ENCODE measurements at places on chromosomes 5 and 9. TPM values are rescaled to one million over a fixed set of nuclear protein-coding genes. Genes with fewer than 3 reads are reported as not detected.

PCDHB16 gene
- not detected for polyA plus RNA-seq

SH3RF2 gene
- polyA plus RNA-seq: 7.7 TPM

LCN15 gene
- polyA plus RNA-seq: 0.20 TPM

ARID3C gene
- polyA plus RNA-seq: not detected

PLPPR1 gene
- polyA plus RNA-seq: 5.2 TPM

OTP gene
- not detected for polyA plus RNA-seq

FGF1 gene
- polyA plus RNA-seq: 8.0 TPM

OR1N2 gene
- not detected for polyA plus RNA-seq

SPINK7 gene
- not detected for polyA plus RNA-seq

DNA sequence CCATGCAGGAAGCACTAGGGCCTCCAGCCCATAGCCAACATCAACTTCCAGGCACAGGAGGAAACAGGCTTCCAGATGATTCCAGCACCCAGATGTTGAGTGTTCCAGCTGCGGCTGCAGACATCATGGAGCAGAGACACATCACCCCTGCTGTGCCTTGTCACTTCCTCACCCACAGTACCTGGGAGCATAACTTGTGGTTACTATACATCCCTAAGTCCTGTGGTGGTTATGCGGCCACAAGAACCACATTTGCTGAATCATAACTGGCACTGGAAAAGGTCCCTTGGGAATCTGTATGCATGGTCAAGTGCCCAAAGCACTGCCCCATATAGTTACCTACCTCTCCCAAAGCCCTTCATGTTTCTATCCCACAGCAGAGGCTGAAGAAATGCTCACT lies 56.6 kb downstream of the WHRN start:
- no peak for DNase-seq

- DNase-seq: no peak
Observed at GRCh38 chr9:88749420-88749819, 214.4 kb downstream of the NXNL2 start.

- no peak for DNase-seq
Observed at GRCh38 chr5:42668254-42668653, 88.4 kb upstream of the CCDC152 start.

- no peak for DNase-seq
Observed at GRCh38 chr5:3261081-3261480, 334.6 kb upstream of the IRX1 start.

GRCh38 chr9:133419005-133419404 lies 1.2 kb upstream of the REXO4 start:
- DNase-seq: no peak

- DNase-seq: no peak
Observed at GRCh38 chr9:134252084-134252830, 74.0 kb upstream of the RXRA start.

- DNase-seq: peak; percentile 73
Observed at GRCh38 chr9:128245421-128246151, 30.2 kb downstream of the GOLGA2 start.

GRCh38 chr9:32574858-32575257 lies 1.9 kb upstream of the NDUFB6 start:
- DNase-seq: no peak

DNA sequence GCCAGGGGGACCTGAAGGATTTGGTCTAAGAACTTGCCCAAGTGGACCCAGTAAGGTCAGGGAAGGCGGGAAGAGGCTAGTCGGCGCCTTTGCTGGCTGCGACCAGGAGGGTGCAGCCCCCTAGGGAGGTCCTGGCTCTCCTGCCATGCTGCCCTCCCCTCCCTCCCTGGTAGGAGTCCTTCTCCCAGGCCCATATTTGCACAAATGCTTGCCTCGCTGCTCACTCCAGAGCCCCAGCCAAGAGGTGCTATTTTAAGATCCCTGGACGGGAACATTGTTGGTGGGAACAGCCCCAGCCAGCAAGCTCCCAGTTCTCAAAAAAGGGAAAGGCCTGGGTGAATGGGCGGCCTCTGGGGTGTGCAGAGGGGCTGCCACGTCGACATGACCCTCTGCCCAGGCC lies 4.3 kb upstream of the IL17B start:
- DNase-seq: no peak

DNA sequence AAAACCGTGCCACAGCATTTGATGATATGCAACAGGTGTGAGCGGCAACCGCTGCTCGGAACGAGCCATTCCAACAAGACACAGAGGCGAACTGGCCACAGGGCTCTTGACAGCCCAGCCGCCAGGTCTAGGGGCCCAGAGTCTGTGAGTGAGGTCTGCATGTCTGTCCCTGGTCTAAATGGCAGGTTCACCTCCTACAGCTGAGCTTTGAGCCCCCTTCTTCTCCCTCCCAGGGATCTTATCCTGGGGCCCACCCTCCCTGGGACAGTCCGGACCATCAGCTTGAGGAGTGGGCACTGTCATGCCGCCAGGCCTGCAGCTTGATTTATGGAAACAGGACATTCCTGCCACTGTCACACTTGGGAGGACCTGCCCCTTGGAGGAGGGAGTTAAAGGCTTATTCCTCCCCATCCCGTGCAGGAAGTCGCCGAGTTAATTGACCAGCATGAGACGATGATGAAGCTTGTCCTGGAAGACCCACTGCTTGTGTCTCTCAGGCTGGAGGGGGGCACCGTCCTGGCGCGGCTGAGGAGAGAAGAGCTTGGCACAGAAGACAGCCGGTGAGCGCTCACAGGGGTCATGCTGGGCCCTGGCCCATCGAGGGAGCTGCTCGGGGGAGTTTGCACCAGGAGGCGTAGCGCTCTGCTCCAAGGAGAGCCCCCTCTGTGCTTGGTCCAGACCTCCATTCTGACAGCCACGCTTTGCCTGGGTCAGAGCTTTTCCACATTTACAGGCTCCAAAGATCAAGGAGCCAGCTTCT lies 35.5 kb upstream of the LRRC14B start:
- no peak for DNase-seq

GRCh38 chr5:67417839-67418238 lies 221.2 kb upstream of the CD180 start:
- DNase-seq: no peak

DNA sequence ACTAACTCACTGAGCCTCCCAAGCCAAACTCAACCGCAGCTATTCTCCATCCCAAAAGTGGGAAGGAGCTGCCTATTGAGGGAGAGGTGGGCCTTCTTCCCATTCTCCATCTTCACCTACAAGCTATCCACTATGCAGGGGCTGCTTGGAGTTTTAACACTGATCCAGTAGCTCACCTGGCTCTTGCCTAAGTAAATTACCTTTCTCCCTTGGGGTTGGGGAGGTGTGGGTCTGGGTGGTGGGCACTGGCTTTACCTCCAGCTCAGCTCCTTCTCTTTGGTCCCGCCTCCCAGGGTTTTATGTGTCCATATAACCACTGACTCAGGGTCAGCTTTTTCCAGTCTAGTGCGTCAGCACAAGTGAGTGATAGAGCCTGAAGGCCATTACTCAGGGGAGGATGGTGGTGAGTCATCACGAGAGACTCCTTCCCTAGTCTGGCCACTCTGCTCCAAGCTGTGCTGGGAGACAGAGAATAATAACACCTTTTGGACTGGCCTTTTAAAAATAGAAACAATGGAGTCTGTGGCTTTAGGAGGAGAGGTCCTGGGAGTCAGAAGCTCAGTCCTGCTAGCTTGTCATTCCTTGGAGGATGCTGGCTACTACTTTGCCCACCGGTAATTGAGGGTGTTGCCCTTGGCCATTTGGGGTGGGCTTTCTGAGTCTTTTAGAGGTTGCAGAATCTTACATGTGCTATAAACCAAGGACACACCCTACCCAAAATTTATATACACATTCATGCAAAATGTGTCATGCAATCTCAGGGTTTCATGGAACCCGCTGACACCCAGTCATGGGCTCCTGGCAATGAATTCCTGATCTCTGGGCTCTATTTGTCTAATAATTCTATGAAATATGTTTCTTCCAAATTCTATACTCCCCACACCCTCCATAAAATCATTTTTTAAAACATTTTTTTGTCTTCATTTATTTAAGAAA lies 35.6 kb upstream of the ATP6V1G1 start:
- no peak for DNase-seq

DNA sequence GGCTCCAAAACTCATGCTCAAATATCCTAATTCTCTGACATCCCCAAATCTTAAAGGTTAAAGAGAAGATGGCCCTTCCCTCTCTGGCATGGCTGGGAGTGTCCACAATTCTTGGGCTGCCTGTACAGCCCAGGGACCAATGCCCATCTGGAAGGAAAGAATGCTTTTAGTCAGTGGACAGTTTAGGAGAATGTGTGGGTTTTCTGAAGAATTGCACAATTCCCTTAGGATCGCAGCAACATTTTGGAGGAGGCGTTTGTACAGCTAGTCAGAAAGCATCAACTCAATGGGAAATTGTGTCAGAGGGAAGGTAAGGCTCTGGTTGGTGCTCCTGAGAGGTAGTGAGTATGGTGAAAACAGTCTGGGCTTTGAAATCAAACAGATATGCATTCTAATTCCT lies 15.0 kb downstream of the FAM193B start:
- DNase-seq: no peak

DNA sequence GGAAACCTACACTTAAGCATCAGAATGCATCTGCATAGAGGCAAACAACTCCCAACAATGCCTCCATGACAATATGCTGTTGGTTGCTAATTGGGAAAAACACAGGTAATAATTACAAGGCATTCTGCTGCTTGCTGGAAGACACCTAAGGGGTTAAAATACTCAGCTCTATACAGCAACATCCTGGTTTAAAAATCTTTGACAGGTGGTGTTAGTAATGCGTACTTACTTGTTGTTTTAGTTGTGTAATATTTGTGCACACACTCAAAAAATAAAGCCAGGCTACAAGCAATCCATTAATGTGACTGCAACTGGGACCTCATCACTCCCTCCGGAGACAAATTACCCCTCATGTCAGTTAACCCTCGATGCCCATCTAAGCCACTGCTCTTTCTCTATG lies 126.3 kb upstream of the ELL2 start:
- no peak for DNase-seq

- no peak for DNase-seq
Observed at GRCh38 chr9:92637326-92637725, 32.6 kb downstream of the IPPK start.

DNA sequence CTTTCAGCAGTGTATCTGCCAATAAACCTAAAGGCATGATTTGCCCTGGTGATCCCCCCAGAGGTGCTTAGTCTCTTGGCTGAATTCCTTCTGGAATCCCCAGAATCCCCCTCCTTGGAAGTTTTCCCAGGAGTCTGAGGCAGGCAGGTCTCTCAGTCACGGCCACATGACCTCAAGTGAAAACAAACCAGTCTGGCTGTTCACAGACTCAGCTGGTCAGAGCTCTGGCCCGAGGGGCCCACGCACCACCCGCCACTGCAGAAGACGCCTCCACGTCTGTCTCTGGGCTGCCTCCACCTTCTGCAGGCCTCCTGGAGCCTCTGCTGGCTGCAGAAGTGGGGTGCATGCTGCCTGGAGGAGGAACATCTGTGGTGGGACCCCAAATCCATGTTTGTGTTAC lies 52.5 kb downstream of the HRH2 start:
- DNase-seq: no peak

GRCh38 chr5:158746979-158747378 lies 352.7 kb downstream of the EBF1 start:
- DNase-seq: no peak

GRCh38 chr9:36132086-36132485 lies 4.4 kb upstream of the GLIPR2 start:
- no peak for DNase-seq

DNA sequence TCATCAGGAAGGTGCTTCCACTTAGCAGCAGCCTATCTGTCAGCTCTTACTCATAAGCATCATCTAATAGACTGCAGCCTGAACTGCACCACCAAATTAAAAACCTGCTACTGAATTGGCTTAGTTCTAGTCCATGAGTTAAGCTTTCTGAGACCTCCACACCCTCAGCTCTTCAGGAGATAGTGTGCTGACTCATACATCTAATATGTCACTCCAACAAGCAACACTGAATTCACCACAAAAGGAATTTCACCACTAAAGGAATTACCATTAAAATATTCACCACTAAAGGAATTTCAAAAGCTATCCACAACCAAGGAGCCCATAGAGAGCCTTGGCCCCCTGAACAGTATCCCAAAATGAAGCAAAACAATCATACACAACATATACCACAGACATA lies 418.5 kb upstream of the RORB start:
- no peak for DNase-seq

DNA sequence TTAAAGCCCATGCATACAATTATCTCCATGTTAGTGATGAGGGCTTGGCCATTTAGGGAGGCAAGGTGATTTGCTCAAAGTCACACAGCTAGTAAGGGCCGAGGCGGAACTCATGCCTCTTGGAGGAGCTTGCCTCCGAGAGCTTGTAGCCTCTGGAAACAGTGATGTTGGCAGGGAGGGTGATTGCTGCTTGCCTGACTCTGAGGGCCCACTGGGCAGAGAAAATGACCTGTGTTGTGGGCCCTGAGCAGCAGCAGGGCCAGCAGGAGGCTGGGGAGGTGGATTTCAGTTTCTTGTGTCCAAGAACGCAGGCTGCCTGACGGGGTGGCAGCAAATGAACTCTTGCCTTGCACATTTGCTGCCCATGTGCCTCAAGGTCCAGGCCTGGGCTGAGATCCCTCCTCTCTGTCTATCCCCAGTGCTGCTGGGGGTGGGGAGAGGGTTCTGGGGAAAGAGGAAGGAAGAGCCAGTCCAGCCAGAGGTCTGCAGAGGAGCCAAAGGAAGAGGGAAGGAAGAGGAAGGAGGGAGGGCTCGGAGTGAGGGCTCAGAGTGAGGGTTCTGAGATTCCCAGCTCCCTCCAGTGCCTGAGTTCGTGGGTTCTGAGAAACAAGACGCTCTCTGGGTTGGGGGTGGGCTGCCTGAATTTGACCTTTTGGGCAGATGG lies 16.2 kb upstream of the PTGS1 start:
- DNase-seq: no peak

- DNase-seq: no peak
Observed at GRCh38 chr5:132017738-132018625, 6.5 kb upstream of the ACSL6 start.

- DNase-seq: no peak
Observed at GRCh38 chr9:124593651-124594058, 86.5 kb upstream of the NR5A1 start.

DNA sequence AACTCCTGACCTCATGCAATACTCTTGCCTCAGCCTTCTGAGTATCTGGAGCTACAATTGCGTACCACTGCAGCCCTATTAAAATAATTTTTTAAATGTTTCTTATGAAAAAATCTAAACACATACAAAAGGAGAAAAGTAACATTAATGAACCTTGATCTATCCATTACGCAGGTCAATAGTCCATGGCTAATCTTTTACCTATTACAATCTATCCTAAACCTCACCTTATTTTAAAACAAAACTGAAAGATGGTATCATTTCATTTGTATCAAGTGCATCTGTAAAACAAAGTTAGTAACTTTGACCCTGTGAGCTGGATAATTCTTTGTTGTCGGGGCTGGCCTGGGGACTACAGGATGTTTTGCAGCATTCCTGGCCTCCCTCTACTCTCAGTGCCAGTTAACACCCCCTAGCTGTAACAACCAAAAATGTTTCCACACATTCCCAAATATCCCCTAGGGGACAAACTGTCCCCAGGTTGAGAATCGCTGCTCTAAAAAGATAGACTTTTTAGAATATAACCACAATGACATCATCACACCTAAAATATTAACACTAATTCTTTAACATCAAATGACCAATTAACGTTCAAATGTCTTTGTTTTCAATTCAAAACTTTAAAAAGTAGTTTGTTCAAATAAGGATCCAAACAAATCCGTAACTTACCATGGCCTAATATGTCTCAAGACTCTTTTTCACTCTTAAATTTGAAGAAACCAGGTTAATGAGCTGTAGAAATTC lies 54.8 kb downstream of the RNF38 start:
- no peak for DNase-seq

GRCh38 chr5:176658007-176658599 lies 10.8 kb downstream of the TSPAN17 start:
- DNase-seq: peak; percentile 73

GRCh38 chr5:67095346-67096171 lies 101.0 kb downstream of the CD180 start:
- DNase-seq: peak; percentile 82

- DNase-seq: no peak
Observed at GRCh38 chr5:19143935-19144334, 844.1 kb downstream of the CDH18 start.

Data from muscle of arm (tissue), 14 donors.